Activated effector memory CD4-positive, alpha-beta T cell treated with Interleukin-2 at 50 U/mL for 16 hours (primary cell): ENCODE measurements at places on chromosomes 6 and 20.

DNA sequence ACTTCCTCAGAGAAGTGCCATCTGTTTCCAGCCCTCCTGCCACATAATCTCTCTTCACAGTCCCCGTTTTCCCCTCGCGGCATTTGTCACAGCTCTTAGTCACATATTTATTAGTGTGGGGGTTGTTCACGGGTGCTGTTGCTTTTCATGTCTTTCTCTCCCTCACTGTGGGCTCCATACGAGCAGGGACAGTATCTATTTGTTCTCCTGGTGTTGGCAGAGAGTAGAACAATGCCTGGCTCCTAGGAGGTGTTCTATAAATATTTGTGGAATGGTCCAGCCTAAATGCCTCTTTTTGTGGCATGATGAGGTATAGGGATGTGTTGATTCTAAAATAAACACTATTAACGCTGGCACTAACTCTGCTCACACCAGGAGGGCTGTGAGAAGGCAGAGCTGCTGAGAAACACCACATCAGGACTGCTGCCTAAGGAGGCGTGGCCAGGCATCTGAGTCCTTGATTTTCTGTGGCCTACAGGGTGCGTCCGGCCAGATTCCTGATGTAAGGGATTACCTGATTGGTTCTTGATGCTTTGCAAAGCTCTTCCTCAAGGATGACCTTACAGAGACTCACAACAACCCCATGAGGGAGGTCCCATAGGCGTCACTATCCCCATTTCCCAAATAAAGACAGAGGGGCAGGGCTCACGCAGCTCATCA, 219.8 kb upstream of the ARID1B start:
- no peak for DNase-seq

DNA sequence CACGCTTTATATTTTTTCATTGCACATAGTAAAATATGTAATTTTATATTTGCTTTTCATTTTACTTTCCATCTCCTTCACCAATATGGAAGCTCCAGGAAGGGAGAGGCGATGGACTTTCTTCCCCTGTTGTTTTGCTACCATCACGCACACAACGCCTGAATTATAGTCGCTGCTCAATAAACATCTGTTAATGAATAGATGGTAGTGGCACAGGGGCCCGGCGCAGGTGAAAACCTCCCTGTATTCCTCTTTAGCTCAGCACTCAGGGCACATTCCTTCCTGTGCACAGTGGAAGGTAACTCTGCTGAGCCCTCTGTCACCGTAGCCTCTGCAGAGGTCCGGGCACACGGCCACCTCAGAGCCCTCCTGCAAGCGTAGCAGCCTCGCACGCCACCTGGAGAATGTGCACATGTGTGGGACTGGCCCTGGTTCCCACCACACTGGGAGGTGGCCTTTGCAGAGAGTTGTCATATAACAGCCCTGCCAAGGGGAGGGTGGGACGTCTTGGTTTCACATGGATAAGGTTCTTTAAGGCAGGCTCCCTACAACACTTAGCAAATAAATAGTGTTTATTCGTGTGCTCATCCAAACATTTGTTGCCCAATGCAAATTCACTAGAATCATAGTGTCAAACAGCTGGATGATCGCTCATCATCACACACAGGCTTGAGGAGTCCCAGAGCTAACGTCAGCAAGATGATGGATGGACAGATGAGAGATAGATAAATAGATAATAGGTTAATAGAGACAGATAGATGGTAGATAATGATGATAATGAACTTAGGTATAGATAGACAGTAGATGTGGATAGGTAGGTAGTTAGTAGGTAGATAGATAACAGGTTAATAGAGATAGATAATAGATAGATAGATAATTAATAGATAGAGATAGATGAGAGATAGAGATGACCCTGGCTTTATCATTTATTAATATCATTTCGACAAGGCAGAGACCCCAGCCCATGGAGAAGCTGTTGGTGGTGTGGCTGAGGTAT, 32.3 kb upstream of the AFDN start:
- no peak for DNase-seq

DNA sequence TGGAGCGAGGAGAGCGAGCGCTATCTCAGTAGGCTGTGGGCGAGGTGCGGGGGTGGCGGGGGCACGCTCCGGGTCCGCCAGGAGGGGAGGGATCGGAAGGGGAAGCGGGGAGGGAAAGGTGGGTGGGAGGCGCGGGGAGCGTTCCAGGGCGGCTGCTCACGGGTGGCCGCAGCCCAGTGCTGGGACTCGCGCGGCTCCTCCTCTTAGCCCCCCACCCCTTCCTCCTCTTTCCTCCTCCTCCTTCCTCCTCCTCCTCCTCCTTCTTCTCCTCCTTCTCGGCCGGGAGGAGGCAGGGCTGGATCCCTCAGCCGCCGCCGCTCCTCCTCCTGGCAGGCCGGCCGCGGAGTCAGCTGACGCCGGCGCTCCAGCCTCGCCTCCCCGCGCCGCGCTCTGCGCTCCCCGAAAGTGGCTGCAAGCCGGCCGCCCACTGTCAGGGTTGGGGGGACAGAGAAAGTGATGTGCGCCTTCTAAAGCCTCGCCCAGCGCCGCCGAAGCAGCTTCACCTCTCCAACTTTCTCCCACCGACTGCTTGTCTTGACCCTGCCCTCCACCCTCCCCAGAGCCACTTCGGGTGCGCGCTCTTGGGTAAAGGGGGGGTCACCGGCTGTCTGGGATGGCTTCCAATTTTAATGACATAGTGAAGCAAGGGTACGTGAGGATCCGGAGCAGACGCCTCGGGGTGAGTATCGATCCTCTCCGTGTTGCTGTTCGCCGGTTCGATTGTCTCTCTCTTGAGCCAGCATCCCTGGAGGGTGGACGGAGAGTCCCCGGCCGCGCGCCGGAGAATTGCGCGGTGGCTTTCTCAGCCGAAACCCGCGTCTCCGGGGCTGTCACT, at the start of gene DOK5:
Gene DOK5 (plus strand): TSS at position 260 of the 835 bp plus-strand sequence. CDS start 354 bp downstream, at position 614.
- DNase-seq = no peak

- DNase-seq = no peak
Observed at GRCh38 chr6:3280091-3280490, 21.3 kb downstream of the PSMG4 start.

GRCh38 chr6:37954791-37955190, 135.3 kb downstream of the ZFAND3 start:
- no peak for DNase-seq

- no peak for DNase-seq
Observed at GRCh38 chr20:32205843-32206759, 1.4 kb downstream of the PLAGL2 start.

- DNase-seq = no peak
Observed at GRCh38 chr6:157787080-157787479, 36.0 kb upstream of the SNX9 start.

- DNase-seq = no peak
Observed at GRCh38 chr6:143901885-143902750, 37.8 kb downstream of the ZC2HC1B start.

DNA sequence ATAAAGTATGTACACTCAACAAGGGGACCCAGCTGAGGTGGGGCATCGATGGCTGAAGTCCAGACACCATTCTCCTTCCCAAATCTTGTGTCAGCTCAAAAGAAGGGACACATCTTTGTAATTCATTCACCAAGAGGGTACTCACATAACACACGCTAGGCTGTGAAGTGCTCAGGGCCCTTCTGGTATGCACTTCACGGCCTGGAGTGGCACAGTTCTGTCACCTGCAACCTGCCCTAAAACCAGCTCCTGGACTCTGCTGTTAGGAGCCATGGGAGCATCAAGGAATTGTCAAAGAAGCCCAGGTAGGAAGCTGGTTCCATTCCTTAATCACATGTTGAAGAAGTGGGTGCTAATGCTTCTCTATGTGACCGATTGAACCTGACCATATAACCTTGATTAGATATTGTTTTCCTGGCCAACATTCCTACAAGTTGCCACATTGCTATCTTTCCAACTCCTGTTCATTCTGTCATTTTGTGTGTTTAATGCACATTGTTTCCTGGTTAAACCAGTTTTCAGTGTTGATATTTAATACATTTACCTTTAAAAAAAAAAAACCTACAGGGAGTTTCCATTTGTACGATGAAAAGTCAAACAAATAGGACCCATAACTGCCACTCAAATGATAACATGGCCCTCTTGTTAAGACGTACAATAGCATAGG, 127.3 kb downstream of the TNFRSF21 start:
- no peak for DNase-seq

DNA sequence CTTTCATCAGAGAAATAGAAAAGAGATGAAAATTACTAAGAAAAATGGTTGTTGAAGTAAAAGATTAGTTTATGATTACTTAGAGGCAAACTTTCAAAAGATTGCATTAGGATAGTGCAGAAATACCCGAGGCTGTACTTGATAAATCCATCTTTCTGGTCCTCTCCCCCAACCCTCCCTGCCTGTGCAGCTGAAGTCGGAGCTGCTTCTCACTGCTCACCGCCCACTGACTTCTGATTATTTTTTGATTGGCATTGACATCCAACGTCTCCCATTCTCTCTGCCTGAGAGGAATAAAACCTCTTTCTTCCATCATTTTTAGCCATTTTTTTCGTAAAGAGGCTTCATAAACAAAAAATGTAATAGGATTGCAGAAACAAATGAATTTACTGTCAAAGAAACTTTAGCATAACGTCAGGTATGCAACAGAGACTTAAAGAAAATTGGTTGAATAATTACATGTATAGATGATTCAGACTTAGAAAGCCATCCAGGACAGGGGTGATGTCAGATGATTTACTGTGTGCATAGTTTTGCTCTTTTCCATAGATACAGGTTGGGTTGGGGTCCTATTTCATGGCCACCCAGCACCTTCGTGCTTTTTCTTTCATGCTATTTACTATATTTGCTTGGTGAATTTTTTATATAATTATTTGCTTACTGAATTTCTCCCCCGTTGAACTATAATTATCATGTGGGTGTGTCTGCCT, 53.6 kb upstream of the EDN3 start:
- no peak for DNase-seq

DNA sequence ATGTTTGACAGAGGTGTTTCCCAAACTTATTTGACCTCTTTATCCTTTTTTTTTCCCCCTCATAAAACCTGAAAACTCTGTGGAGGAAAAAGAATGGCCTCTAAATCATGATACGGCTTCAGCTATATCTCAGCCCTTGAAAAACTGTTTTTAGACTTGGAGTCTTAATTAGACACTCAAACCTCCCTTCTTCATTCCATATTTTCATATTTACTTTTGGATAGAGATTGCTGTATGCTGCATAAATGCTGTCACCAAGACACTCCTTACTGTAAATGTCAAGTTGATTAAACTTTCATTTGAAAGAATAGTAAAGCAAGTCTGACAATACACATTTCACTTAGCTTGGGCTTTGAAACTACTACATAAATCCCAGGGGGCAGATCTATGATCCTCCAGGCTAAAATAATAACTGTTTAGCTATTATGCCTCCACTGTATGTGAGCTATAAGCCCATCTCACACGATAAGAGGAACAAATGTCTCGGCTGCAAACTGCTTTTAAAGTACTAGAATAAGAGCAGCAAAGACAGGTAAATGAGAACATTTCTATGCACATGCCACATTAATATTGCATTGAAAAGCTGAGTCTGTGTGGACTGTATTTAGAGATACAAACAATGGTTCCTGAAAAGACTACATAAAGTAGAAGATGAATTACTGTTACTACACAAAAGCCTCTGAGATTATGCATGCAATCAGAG, 141.3 kb upstream of the HMGN3 start:
- DNase-seq = no peak

- no peak for DNase-seq
Observed at GRCh38 chr6:24959319-24959718, 23.6 kb upstream of the RIPOR2 start.

GRCh38 chr6:1626481-1626880, 16.8 kb downstream of the FOXC1 start:
- no peak for DNase-seq

- DNase-seq = no peak
Observed at GRCh38 chr20:12464036-12464435, 544.7 kb upstream of the SPTLC3 start.

- DNase-seq = no peak
Observed at GRCh38 chr6:36050305-36050704, 22.7 kb downstream of the MAPK14 start.

GRCh38 chr6:80211286-80211685, 104.8 kb downstream of the BCKDHB start:
- DNase-seq = no peak

DNA sequence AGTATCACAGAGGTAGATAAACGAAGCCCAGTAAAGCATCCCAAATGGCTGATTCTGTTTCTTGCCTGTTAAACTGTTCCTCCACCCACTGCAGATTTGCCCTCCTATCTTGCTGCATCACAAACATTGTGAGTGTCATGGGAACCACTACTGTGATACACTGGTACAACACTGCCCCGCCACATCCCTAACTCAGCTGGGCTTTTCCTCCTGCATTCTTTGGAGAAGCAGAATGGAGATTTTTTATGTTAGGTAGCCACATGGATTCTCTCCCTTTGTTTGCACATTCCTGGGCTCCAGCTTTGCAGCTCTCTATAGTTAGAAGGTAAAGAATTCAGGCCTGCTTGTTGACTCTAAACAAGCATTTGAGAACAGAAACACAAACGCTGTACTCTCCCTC, 234.1 kb downstream of the TMEM242 start:
- DNase-seq = no peak

- DNase-seq = no peak
Observed at GRCh38 chr20:62825333-62825985, 8.6 kb downstream of the COL9A3 start.

DNA sequence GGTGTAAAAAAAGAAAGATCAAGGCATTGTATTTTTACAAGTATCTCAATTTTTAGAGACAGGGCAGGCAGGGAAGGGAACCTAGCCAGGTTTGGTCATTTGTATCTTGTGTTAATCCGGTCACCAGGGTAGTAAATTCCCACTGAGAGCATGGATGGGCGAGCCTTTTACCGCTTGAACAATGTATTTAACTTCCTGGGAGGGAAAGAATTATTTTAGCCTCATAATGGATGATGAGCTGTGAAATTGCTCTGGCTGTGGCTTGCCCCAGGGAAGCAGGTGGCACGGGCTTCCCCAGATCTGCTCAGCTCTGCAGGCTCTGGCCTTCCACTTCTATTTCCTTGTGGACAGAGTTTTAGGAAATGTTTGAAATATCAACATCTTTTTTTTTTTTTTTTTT, 72.9 kb downstream of the TOX2 start:
- no peak for DNase-seq

- no peak for DNase-seq
Observed at GRCh38 chr6:170024940-170025339, 265.9 kb downstream of the DLL1 start.

DNA sequence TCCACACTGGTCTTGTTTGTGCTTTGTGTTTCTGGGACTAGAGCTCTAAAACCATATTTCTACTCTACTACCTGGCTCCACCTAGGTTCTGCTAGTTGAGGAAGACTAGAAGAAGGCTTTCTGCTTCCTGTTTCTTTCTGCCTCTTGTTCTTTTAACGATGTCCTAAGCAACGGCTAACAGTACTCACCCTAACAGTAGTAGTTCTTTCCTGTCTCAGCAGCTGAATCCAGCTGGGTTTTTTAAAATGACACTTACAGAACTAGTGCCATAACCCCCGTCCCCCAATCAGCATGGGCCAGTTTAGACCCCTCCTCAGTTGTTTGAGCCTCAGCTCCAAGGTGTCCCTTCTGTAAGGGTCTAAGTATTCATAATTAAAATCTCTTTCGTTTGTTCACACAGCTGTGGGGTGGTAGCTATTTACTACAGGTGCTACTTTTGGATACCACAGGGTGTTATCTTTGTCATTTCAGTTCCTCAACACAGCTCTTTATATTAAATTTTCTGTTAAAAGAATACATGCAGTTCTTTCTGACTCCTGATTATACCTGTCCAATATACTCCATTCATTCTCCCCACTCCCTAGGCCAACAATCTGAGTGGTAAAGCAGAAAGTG, 790.2 kb downstream of the DHX35 start:
- no peak for DNase-seq

GRCh38 chr6:36683145-36683655, 4.7 kb downstream of the CDKN1A start:
- DNase-seq = no peak

GRCh38 chr20:57498425-57499400, 26.2 kb downstream of the CTCFL start:
- no peak for DNase-seq
